ENCODE measurements at places on chromosomes 1 and 21.

- DNase-seq = no peak
Measured at GRCh38 chr1:81032374-81032773, 768.4 kb upstream of the ADGRL2 start.

DNA sequence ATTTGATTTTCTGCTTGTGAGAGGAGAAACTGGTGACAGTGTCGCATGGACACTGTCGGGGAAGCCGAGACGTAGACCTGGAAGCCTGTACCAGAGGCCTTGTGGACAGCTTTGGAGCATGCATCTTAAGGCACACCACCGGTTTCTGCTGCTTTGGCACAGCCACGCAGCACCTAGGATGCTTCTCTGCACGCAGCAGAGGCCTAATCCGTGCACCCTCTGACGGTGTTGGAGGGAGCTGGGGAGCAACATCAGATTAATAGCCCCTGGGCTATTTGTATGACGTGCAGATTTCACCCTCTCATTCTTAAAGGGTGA lies 30.3 kb downstream of the TEX35 start:
- no peak for DNase-seq

DNA sequence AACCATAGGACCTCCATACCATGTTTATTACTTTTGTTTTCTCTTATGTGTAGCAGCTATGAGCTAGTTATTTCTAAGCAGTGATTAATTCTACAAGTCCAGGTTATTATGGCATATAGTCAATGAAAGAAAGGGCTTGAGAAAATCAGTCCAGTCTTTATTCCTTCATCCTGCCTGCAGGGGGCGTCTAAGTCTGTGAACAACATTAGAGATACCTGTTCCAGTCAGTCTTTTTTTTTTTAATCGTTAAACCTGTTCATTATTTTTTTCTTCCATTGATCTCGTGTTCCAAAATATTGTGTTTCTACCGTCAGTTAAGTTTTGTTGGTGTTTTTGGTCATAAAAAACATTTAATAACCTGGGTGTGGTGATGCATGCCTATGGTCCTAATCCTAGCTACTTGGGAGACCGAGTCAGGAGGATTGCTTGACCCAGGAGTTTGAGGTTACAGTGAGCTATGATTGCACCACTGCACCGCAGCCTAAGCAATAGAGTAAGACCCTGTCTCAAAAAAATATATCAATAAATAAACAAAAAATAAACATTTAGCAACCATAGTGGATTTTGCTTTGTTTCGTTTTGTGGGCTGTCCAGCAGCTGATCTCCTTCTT lies 29.4 kb upstream of the CD2 start:
- DNase-seq = peak; percentile 68

GRCh38 chr1:24619376-24619775 lies 23.7 kb upstream of the SRRM1 start:
- DNase-seq = no peak

- no peak for DNase-seq
Measured at GRCh38 chr1:153763365-153764225, 11.6 kb upstream of the SLC27A3 start.

DNA sequence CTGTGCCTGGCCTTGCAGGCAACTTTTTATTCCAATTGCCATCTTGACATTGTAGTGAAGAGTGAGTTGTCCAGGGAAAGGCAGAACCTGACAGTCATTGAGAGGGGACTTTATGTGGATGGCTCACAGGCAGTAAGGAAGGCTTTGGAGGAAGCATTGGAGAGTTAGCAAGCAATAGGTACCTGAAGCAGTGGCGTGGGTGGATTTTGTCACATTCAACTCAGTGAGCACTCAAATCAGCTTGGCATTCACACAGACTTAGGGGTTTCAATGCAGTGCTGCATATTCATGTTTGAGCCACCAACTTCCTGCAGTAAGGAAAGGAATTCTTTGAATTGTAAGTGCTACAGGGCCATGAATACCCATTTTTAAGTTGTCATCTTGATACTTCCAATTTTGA lies 69.0 kb downstream of the AK4 start:
- DNase-seq = no peak

DNA sequence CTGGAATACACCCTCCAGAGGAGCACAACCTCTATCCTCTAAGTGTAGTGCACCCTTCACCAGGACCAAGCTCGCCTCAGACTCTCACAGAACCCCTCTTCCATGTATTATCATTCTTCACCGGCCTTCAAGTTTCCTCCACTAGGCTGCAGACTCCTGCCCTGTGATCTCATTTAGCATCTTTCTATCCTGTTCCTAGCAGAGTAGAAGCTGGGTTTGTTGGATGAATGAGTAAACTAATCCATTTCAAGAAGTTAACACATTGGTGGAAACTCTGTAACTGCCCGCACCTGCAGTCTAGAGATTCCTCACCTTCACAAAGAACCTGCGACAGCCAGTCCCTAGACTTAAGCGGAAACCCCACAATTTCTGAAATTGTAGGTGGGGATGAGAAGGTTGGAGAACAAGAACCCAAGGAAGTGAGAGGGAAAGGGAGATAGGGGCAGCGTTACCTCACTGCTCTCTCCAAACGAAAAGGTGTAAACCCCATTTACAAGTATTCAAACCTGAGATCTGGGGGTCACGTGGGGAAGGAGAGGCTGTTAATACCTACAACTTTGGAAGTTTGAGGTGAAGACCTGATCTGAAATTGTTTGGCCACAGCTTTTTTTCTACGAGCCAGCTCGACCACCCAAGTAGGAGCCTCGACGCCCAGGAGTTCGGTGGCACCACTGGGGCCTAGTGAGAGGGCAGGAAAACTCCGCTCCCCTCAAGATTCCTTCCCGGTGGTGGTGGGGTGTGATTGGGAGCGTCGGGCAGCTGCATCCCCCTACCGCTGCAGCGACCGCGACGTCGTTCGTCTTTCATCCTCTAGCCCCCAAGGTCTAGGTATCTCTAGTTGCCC lies 1.2 kb downstream of the PTPN14 start:
- DNase-seq = no peak

- no peak for DNase-seq
Measured at GRCh38 chr1:92551916-92552315, 65.2 kb upstream of the GFI1 start.

DNA sequence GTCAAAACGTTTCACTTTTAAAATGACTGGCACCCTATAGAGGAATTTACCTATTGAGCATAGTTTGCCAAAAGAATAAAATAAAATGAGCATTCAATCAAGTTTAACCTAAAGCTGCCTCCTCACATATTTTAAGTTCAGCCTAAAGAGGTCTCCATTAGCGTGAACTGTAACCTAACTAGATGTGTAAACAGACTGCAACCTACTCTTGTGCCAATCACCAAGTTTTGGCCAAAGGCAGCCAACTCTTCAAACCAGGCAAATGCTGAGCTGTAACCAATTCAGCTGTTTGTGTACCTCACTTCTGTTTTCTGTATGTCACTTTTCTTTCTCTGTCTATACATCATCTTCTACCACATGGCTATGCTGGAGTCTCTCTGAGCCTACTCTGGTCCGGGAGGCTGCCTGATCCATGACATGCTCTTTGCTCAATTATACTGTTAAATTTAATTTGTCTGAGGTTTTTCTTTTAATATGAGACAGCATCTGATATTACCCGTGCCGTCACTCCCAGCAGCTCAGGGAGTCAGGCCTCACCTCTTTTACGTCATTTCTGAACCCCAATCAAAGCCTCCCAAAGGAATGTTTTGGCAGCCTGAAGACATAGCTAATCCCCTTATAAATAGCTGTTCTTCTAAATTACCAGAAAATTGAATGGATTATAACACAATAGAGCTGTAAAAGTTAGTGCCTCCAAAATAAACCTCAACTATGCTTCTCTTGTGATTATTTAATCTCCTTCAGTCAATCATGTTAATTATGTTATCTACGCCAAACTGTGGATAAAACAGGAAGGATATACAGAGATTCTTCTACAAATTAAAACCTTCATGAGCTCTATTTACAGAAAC lies 81.0 kb upstream of the NR5A2 start:
- DNase-seq = no peak

DNA sequence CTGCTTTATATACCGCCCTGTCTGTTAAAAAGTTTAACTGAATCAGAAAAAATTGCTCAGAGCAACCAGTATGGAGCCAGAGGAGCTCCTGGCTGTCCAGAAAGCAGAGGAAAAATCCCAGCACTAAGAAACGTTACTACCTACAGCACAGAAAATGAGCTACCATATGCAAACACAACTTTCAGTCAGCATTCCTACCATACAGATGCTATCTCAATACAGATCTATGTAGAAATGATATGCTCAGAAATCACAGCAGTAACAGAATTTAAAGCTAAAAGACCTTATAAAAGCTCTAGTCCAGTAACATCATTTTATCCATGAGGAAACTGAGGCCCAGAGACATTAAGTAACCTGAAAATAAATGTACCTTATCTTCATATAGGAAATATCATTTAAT lies 38.7 kb downstream of the PCNX2 start:
- no peak for DNase-seq

GRCh38 chr1:42431514-42431913 lies 24.3 kb downstream of the ZMYND12 start:
- DNase-seq = no peak

DNA sequence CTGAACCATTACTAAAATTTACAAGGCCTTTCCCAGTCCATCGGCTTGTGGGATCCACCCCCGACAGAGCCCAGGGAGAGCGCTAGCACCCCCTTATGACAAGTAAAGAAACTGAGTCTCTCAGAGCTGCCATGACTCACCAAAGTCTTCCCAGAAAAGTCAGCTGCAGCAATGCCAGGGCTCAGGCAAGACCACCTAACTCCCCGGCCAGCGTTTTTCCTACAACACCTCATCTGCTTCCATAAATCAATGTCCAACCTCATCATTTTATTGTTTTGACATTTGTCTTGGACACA lies 15.0 kb downstream of the DHCR24 start:
- DNase-seq = no peak

- no peak for DNase-seq
Measured at GRCh38 chr1:47875036-47875435, 122.1 kb downstream of the TRABD2B start.

DNA sequence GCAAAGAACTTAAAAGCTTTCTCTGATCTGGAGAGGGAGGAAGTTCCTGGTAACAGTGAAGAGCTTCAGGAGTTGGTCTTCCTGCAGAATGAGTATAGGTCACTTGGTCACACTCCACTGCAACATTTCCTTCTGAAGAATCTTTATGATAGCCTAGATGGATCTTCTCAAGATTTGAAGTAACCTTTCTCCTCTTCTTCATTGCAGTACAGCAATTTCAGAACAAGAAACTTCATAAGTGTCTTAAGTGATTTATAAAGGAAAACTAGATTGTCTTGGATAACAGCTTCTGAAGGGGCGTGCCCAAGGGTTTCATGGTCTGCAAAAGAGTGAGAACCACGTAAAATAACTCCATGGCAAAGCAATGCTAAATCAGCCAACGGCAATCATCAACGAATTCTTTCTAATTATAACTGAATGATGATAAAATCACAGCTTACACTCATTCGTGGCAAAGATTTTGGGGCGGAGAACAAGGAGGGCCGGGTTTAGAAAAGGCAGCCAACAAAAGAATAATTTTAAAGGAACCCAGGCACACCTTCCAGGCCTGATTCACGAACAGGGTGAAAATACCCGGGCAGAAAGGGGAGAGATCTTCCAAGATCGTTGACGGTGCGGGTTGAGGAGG lies 53.9 kb upstream of the ASPM start:
- DNase-seq = no peak

DNA sequence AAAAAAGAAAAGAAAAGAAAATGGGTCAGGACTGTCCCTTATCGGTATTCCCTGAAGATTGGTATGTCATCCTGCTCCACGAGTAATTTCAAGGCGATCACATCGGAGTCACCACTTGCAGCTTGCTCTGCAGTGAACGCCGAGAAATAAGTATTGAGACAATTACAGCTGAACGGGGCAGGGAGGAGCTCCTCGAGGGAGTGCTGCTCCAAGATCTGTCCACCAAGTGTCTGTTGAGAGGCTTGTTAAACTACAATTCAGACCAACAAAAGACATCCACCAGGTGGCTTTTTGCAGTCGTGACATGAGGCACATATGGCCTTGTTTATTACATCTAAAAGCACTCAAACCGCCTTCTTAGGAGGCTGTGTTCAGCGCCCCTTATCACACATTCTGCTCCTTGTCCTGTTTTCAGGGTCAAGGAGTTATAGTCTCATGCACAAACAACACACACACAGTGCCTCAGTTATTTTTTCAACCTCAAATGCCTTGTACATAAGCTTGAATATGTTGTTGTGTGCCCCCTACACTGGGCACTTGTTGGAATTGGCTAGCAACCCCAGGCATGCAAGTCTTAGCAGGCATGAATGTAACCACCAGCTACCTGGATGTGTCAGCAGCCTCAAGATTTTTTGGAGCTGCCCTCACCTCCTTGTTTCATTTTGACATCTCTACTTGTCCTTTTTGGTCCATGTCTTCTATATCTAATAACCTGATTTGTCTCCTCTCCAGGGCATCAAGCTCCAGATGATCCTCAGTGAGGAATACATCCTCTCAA lies 13.0 kb upstream of the CD48 start:
- DNase-seq = no peak

DNA sequence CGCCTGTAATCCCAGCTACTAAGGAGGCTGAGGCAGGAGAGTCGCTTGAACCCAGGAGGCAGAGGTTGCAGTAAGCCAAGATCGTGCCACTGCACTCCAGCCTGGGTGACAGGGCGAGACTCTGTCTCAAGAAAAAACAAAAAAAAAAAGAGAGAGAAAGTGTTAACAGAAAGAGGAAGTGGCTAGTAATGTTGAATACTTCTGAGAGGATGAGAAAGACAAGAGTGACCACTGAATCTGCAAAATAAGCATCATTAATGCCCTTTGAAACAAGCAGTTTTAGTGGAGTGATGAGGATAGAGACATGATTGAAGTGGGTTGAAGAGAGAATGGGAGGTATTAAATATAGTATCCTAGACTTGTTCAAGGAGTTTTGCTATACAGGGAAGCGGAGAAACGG lies 11.7 kb downstream of the MPZ start:
- DNase-seq = no peak

DNA sequence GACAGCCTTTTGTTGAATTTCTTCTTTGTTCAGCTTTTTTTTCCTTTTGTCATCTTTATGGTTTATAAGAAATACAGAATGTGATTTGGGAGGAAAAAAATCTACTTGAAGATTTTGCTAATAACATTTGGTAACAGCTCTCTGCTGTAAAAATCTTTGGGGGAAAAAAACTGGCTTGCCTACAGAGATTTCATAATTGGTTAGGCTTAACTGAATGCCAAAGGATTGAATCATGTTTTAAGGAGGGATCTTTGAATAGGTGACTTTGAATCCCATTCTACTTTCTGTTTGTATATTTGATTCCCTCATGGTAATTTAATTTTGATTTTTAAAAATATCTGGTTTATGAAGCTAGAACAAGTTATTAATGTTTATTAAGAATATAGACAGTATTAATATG lies 3.2 kb downstream of the BTF3L4 start:
- no peak for DNase-seq

Measured in activated CD8-positive, alpha-beta memory T cell treated with anti-CD3 and anti-CD28 coated beads for 1 hour (primary cell).